Neural crest cell (in vitro differentiated cells): ENCODE measurements at places on chromosomes 5 and 9. TPM values are rescaled to one million over a fixed set of nuclear protein-coding genes. Genes with fewer than 3 reads are reported as not detected.

GRCh38 chr9:113274474-113275156 is 757 bp downstream of the CDC26 start:
- H3K36me3 ChIP-seq: peaks cover 3% of the 10 kb centered on the region
- H3K27ac ChIP-seq: no peak overlapping the region
- no peak overlapping the region for H3K4me3 ChIP-seq
- H3K4me1 ChIP-seq: peaks cover 4% of the 10 kb centered on the region
- no peaks in the 10 kb centered on the region for H3K27me3 ChIP-seq

The PPP3R2 gene
- total RNA-seq: not detected in 2 replicates

The TLN1 gene
- total RNA-seq: 123 and 141 TPM in 2 replicates

GRCh38 chr5:12679731-12680130 is 775.5 kb upstream of the CTNND2 start:
- no peak overlapping the region for H3K27ac ChIP-seq
- H3K4me3 ChIP-seq: no peak overlapping the region
- H3K36me3 ChIP-seq: no peaks in the 10 kb centered on the region

DNA sequence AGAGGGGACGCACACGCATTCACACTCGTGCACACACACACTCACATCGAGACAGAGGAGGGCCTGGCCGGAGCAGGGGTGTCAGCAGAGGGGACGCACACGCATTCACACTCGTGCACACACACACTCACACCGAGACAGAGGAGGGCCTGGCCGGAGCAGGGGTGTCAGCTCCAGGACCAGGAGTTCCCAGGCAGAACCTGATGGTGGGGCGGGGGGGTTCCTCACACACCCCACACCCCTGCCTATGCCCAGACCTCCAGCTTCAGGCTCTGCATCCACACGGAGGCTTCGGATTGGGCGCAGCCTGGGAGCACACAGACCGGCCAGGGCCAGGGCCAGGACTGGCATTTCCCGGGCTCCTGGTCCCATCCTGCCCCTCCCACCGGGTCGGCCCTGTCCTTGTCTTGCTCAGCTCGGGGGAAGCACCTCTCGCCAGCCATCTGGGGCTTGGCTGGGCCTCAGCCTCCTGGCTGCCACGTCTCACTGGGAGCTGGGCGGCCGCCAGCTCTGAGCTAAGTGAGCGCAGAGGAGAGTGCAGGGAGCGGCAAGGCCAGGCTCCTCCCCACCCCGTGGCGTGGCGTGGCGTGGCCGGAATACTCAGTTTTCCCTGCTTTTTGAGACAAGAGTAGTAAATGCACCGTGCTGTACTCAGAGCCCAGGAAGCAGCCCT is 31.3 kb downstream of the ADAMTS2 start:
- H3K27ac ChIP-seq: no peak overlapping the region
- H3K27me3 ChIP-seq: no peaks in the 10 kb centered on the region
- DNase-seq: no peak
- H3K4me3 ChIP-seq: no peak overlapping the region
- H3K4me1 ChIP-seq: peaks cover 25% of the 10 kb centered on the region
- H3K36me3 ChIP-seq: no peaks in the 10 kb centered on the region

DNA sequence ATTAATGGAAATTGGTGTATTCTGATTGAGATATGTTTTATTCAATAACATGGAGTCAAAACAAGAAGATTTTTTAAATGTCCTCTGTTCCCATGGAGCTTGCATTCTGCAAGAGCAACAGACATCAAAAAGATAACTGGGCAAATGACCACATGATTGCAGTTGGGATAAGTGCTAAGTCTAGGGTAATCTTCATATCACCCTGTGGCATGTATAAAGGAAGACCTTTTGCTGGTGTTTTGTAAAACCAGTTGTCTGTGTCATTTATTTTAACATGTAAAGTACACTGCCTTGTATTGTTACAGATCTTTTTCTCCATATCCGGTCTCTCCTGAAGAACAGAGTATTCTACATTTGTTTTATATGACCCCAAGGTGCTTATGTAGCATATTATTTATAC is 44.0 kb downstream of the PTCD2 start:
- no peaks in the 10 kb centered on the region for H3K27me3 ChIP-seq
- H3K4me1 ChIP-seq: peaks cover 30% of the 10 kb centered on the region
- no peak overlapping the region for H3K27ac ChIP-seq
- peaks cover 15% of the 10 kb centered on the region for H3K36me3 ChIP-seq

DNA sequence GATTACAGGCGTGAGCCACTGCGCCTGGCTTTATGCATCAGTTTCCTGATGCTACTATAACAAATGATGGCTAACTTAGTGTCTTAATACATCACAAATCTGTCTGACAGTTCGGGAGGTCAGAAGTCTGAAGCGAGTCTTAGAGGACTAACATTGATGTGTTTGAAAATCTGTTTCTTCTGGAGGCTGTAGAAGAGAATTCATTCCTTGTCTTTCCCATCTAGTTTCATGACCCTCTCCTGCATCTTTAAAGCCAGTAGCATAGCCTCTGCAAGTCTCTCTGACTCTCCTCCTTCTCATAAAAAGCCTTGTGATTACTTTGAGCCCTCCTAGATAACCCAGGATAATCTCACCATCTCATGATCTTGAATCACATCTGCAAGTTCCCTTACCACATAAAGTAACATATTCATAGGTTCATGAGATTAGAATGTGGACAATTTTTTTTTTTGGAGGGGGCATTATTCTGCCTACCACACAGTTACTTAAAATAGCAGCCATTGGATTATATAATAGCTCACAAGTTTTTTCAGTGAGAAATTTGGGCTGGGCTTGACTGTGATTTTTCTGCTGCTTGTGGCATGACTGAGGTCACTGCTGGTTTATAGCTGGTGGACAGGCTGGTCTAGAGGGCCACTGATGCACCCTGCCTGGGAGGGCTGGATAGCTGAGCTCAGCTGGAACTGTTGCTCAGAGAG is 134.8 kb downstream of the FBXL7 start:
- H3K4me1 ChIP-seq: peaks cover 5% of the 10 kb centered on the region
- H3K36me3 ChIP-seq: peaks cover 5% of the 10 kb centered on the region
- no peak for DNase-seq
- no peak overlapping the region for H3K27ac ChIP-seq
- H3K4me3 ChIP-seq: no peak overlapping the region
- no peaks in the 10 kb centered on the region for H3K27me3 ChIP-seq
